ENCODE measurements at places on chromosomes 7 and 10.

GRCh38 chr7:117113871-117114270 lies 160.6 kb downstream of the ST7 start:
- DNase-seq: no peak

GRCh38 chr10:133195611-133196010 lies 34.4 kb upstream of the UTF1 start:
- DNase-seq: no peak

- DNase-seq: no peak
Measured at GRCh38 chr7:110940756-110941155, 150.2 kb upstream of the LRRN3 start.

GRCh38 chr7:47451851-47452205 lies 130.1 kb downstream of the TNS3 start:
- no peak for DNase-seq

GRCh38 chr10:2839081-2839725 lies 228.1 kb upstream of the PFKP start:
- DNase-seq: peak; percentile 38

DNA sequence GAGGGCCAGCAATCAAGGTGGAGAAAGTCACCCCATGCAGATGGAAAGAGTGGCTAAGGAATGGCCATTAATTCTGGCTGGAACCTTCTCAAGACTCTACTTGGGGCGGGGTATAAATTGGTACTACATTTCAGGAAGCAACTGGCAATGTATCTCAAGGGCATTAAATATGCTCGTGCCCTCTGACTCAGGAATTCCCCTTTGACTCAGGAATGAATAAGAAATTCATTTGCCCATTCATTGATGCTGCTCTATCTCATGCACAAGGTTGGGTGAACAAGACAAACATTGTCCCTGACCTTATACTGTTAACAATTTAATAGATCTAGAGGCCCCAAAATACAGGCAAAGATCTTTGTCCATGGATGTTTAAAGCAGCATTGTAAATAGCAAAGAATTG lies 188.1 kb downstream of the MYOF start:
- no peak for DNase-seq

- DNase-seq: no peak
Measured at GRCh38 chr10:80136134-80136571, 3.6 kb downstream of the PLAC9 start.

- DNase-seq: peak; percentile 42
Measured at GRCh38 chr10:124612611-124613498, 131.3 kb downstream of the FAM53B start.

DNA sequence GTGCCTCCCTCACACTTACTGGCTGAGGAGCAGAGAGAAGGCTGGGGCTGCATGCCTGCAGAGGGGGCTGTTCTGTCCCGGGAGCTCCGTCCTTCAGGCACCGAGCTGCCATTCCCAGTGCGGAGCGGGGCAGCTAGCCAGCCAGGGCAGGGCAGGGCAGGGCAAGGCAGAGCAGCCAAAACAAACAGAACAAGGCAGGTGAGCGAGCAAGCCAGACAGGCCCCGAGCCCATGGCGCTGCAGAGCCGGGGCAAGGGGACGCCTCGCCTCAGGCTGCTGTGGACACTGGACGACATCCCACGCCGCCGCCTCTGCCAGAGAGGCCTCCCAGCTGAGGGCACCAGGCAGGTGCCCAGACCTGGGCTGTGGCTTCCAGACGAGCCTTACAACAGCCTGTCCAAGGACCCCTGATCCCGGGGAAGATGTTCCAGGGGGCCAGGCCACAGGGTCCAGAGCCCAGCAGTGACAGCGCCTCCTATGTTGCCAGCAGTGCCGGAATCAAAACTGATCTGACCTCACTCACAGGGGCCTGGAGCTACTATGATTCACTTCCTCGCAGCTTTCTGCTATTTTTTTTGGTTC lies 8.2 kb upstream of the NDST2 start:
- peak; percentile 72 for DNase-seq

- DNase-seq: no peak
Measured at GRCh38 chr10:110444004-110444337, 53.7 kb upstream of the DUSP5 start.

DNA sequence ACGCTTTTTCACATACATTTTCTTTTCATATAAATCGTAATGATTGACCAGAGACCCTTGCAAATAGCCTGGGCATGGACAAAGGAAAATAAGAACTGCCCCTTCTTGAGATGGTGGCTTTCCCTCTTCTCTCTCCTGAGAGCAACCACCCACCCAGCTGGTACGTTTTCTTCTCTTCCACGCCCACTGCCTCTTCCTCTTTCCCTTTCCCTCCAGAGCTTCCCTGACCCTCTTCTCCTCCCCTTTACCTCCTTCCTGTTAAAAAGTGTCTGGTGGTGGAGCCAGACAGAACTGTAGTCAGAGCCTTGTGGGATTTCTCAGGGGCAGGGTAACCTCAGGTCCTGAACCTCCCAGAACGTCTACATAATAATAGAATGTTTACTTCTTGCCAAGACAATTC lies 23.2 kb downstream of the GPR141 start:
- DNase-seq: no peak

DNA sequence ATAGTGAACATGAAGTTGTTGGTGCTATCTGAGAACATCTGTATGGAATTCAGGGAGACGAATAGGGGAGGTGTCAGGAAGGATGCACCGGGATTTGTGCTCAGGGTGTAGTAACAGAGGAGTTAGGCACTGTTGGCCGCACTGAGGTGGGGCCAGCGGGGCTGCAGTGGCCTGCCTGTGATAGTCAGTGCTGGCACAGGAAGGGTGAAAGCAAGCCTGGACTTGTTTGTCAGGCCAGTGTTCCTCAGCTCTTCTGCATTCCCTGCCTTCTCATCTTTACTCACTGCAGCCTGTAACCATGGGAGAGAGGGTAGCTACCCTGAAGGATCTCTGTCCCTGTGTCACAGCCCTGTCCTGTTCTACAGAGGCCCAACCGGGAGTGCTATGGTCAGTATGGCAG lies 81.3 kb downstream of the SH2D4B start:
- DNase-seq: no peak

DNA sequence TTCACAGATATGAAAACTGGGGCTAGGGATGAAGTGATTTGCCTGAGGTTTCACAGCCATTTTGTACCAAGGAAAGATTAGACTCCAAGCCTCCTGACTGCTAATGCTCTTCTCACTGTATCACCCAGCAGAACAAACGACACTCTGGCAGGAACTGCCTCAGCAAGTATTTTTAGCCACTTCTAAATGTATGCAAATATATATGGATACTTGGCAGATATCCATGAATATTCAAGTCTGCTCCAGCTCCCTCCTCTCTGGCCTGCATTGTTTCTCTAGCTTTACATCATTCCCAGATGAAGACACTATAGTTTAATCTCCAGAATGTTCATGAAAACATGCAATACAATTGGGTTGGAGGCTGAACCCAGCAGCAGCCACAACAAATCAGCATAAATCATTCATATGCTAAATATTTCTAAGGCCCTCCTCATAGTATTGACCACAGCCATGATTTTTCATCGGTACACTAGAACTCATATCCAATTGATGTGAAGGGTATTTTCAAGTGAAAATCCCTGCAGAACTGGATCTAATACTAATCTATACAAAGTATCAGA lies 65.5 kb downstream of the HPSE2 start:
- no peak for DNase-seq

DNA sequence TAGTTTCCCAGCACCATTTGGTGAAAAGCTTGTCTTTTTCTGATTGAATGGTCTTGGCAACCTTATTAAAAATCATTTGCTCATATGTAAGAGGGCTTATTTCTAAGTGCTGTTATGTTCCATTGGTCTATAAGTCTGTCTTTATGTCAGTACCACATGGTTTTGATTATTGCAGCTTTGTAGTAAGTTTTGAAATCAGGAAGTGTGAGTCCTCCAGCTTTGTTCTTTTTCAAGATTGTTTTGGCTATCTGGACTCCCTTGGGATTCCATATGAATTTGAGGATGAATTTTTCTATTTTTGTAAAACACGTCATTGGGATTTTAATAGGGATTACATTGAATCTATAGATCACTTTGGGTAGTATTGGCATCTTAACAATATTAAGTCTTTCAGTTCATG lies 5.4 kb downstream of the KIF11 start:
- DNase-seq: no peak

DNA sequence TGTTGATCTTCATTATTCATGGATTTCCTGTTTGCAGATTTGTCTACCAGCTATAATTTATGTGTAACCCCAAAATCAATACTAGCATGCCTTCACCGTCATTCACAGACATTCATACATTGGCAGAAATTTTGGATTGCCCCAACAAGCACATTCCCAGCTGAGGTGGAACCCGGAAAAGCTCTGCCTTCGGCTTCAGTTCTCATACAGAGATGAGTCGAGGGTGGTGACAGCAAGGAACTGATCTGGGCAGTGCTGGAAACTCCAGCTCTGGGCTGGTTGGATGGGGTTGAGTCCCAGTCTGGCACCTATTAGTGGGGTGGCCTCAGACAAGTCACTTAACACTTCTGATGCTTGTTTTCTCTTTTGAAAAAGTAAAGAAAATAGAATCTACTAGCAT lies 267.5 kb downstream of the SNX13 start:
- DNase-seq: no peak

GRCh38 chr10:122986335-122986734 lies 6.1 kb downstream of the PSTK start:
- DNase-seq: no peak

- DNase-seq: no peak
Measured at GRCh38 chr10:77529050-77529576, 108.5 kb downstream of the KCNMA1 start.

GRCh38 chr7:139060695-139061237 lies 24.9 kb upstream of the ZC3HAV1L start:
- no peak for DNase-seq

DNA sequence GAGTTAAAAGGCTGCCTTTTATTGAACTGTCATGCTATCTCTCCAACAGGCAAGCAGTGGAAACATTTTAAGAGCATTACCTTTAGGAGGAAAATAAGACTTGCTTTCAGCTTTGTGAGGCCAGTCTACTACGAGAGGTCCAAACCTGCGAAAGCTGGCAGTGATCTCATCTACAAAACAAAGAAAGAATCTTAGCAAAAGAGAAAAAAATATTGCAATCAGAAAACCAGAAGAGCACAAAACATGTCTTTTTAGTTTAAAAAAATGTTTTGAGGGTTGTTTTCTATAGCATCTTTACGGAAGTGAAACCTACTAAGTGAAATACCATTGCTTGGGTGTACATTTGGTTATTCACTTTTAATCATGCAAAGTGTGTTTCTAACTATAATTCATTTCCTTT lies 147.9 kb downstream of the CPEB3 start:
- no peak for DNase-seq

- no peak for DNase-seq
Measured at GRCh38 chr7:7438851-7439250, 96.8 kb downstream of the COL28A1 start.

DNA sequence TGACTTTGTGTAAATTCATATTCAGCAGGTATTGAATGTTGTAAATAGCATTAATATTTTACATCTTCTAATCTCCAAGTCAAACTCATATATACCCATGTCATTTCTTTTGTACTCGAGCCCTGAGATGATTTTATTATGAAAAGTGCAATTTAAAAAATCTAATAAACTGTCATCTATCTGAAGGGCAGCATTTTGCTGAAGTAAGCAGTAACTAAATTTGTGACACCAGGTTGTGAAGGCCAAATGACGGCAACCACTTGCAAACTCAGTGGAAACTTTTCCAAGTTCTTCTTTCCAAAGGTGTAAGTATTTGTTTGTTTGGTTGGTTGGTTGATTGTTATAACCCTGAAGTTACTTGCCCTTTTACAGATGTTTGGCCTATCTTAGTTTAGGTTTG lies 188.3 kb downstream of the GPR37 start:
- no peak for DNase-seq

DNA sequence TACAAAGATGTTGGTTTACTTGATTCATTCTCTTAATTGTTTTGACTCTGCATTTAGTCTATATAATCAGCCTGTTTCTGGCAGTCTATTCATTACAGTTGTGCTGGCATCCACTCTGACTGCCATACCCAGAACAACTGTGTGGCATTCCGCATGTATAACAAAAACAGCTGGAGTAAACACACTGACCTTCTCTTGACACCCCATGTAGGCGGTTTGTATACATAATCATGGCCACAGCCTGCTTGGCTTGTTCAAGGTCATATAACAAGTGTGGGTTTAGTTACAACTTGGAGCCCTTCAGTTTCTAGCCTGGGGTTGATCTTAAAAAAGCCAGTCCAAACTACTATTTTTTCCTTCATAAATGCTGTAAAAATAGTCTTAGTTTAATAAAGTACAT lies 70.9 kb downstream of the MBL2 start:
- no peak for DNase-seq

GRCh38 chr10:33082373-33082895 lies 124.4 kb upstream of the ITGB1 start:
- no peak for DNase-seq

- no peak for DNase-seq
Measured at GRCh38 chr7:106252568-106252967, 32.2 kb downstream of the NAMPT start.

DNA sequence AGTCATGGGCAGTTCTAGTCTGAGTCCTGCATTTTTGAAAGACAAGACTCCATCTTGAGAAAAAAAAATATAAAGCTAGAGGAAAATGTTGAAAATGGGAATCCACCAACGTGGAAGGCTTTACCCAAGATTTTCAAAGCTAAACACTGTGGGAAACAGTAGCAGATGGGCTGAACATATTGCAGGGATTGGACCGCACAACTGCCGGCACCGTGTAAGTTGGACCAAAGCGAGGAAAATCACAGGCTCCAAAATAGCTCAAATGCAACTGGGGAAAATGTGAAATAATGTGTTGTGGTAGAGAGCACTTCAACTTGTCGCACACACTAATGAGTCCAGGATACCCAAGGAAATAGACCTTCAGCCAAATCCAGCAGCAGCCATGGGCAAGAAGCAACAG lies 26.4 kb upstream of the ADRB1 start:
- DNase-seq: no peak

DNA sequence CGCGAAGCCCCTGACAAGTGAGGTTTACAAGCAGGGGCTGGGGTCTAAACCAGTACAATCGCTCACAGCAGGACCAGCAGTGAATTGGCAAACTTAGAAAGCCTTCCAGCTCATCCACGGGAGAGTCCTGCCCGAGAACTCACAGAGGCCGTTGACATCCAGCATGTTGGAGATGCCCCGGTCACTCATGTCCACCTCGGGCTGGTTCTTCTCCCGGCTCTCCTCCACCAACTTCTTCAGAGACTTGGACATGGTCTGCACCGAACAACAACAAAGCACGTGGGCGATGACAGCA lies 447 bp downstream of the RSU1 start:
- no peak for DNase-seq

DNA sequence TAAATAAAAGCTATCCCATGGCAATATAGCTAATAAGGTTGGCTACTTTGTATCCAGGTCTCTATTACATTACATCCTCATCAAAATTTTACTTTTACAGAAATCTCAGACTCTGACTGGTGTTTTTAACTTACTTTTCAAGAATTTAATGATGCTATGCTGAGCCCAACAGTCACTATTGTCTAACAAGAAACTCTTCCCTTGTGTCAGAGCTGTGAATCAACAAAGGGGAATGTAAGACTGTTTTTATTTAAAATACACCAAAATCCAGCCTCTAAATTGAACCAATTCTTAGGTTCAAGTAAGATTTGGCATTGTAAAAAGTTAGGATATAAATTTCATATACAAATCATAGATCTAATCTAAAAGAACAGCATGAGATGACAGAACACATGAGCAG lies 7.0 kb downstream of the RTKN2 start:
- DNase-seq: no peak

All from small intestine (tissue), 16 donors.